Fibroblast of skin of right biceps (primary cell): ENCODE measurements at places on chromosomes 4 and X.

GRCh38 chr4:183961795-183962194 lies 56.7 kb downstream of the STOX2 start:
- no peak for DNase-seq

DNA sequence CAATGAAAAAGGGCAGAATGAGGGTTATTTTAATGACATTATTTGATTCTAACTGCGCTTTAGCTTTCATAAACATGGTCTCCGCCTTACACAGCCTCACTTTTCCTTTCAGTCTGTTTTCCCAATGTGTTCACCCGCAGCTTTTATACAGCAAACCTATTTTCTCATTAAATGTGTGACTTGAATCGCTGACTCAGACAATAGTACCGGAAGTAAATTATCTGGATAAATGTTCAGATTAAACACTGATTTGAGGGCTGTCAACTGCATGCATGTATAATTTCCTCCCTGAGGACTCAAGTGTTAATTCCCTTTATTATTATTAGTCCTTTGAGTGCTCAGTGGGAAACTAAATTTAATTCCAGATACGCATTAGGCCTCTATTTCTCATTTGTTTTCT lies 117.3 kb downstream of the FAM133A start:
- DNase-seq: no peak

- DNase-seq: no peak
Observed at GRCh38 chr4:153651587-153651986, 32.5 kb upstream of the TLR2 start.

DNA sequence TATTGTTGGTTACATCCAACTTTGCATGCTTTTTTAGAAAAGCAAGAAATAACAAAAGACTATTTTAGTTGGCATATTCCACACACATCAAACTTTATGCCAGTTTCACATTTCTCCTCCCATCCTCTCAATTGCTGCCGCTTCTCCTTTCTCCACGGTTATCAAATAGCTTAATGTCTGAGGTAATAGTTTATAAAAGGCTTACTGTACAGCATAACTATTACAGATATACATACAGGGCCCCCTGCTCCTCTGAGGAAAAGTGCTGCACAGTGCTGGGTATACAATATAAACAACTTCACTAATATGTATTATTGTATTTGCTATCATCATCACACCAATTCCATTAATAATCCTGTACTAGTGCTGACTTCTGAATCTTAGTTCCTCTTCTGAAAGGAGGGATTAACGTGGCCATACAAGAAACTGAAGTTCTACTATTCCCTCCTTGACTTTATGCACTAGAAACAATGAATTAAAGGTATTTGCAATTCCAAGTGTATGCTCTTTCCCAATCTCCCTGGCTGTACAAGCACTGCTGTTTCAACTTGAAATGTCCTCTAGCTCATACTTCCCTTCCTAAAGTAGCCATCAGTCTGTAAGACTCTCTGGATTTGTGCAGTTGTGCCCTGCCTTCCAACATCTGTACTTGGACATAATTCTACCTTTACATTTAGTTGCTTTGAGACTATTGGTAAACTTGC lies 2.5 kb downstream of the CCNI start:
- DNase-seq: no peak

GRCh38 chr4:106987311-106987710 lies 48.8 kb downstream of the DKK2 start:
- no peak for DNase-seq

DNA sequence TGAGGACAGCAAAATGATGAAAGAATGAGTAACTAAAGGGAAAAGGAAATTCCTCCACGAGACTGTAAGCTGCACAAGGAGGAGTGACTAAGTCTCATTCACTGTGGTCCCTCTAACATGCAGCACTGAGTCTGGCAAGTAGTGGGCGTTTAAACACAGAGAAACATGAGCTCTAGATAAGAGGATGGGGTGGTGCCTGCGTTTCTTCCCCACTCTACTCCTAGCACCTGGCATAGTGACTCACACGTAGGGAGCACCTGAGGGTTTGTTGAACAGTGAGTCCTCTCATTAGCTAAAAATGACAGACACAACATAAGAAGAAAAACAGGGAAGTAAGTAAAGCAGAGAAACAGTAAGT lies 105.8 kb upstream of the CBR4 start:
- DNase-seq: peak; percentile 98

DNA sequence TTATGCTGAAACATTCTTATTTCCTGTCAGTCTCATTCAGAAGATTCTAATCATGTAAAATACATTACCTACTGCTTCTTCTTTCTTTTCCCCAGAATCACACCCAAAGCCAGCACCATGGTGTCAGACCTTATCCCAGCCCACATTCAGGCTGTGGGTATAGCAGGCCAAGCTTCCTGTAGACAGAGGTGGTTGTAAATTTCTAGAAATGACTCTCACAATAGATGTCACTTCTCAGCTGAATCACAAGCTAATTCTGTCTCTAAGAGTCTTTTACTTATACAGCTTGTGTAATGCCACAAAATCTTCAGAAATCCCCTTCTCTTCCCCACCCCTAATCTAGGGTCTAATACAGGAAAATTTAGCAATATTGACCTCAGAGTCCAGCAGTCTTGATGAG lies 239.6 kb downstream of the PARM1 start:
- DNase-seq: no peak

- no peak for DNase-seq
Observed at GRCh38 chr4:59094505-59094904, 1984.3 kb upstream of the IGFBP7 start.

- DNase-seq: peak; percentile 51
Observed at GRCh38 chr4:188433741-188434315, 294.6 kb downstream of the TRIML1 start.

DNA sequence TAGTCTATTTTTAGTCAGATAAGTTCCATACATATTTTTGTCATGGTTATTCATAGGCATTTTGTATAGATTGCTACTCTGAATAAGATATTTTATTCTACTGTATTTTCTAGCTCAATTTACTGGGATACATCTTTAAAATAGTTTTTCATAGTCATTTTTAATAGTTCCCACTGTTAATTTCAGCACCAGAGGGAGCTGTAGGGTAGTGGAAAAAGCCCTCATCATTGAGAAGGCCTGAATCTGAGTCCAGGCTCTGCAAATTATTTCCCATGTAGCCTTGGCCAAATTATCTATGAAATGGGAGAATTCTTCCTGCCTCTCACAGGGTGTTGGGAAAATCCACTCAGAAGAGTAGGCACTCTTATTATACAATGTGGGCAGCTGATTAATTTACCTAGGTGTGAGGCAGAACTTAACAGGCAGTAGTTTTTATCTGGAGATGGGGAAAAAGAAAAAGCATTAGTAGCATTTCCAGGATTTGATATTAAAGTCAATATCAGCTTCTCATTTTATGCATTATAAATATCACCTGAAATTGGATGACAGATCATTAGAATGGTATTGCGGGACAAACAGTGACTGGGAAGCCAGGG lies 102.9 kb upstream of the PAQR3 start:
- DNase-seq: peak; percentile 37

DNA sequence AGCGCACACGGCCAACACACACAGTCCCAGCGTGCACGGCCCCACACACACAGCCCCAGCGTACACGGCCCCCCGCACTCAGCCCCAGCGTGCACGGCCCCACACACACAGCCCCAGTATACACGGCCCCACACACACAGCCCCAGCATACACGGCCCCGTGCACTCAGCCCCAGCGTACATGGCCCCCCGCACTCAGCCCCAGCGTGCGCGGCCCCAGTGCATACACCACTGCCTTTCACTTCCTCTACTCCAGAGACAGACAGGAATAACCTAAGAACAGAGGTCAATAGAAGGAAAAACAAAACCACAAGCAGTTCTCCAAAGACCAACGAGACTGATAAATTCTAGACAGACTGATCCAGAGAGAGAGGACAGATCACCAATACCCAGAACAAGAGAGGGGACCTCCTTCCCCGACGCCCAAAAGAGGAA lies 17.1 kb downstream of the GAK start:
- no peak for DNase-seq

GRCh38 chr4:151786158-151786495 lies 25.3 kb upstream of the GATB start:
- DNase-seq: no peak
